Bone marrow (tissue), 2 donors: ENCODE measurements at places on chromosomes 16 and 17.

DNA sequence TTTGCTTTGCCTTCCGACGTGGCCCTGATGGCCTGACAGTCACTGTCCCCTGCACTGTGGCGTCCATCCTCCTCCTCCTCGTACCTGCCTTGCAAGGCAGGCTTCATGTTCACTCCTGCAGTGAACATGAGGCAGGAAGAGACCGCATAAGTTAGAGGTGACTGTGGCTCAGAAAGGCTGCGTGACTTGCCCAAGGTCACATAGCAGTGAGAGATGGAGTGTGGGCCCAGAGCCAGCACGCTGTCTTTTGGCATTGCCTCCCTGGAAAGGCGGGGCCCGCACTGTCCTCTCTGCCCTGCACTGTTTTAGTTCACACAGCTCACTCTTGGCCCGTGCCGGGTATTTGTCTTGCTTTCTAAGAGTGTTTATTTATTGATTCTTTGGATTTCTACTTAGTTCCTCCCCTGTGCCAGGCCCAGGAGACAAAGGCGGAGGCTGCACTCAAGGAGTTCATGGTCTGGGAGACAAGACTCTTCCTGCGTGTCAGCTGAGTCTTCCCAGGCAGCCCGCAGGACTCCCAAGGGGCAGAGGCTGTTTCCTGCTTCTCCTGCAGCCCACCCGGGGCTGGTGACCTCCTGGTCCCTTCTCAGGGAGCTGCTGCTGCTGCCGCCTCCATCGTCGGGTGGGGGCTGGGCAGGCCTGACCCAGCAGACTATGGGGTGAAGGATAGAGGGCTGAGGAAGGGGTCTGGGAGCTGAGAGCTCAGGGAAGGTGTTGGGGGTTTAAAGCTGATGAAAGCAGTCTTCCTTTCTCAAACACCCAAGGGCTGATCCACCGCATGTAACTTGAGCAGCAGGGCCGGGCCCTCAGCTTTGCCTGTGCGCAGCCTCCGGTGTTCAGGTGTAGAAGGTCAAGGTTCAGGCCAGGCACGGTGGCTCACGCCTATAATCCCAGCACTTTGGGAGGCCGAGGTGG, 12.7 kb downstream of the CYGB start:
- DNase-seq, result no peak

- DNase-seq, result no peak
These were observed 1687.5 kb downstream of the TP53TG3F start for GRCh38 chr16:35146723-35147458.

DNA sequence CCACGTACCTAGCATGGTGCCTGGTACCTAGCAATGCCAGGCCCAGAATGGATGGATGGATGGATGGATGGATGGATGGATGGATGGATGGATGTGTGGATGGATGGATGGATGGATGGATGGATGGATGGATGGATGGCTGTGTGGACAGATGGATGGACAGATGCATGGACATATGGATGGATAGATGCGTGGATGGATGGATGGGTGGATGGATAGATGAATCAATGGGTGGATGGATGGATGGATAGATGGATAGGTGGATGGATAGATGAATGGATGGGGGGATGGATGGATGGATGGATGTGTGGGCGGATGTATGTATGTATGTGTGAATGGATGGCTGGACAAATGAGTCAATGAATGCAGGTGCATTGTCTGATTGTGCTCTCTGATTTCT, 12.6 kb downstream of the GPR139 start:
- DNase-seq, result no peak

DNA sequence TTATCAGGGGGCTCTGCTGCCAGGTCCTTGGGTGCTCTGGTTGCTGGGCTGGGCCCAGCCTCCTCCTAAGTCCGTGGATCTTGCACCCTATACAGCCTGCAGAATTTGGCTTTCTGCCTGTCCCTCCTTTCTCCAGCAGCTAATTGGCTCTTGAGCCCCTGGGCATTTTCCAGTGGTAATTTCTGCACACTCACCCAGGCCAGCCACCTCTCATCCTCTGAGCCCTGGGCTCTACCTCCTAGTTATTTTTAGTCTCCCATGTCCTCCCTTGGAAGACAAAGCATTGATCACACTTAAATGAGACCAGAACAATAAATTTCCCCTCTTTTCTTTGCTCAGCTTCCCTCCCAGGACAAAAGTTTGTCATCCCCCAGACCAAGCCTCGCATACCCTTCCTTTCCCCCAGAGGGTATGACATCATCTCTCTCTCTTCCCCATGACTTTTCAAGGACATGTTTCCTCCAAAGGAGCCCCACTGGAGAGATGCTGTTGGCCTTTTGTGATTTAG, 38.1 kb downstream of the C17orf75 start:
- no peak for DNase-seq

GRCh38 chr16:46757339-46758050, 9.4 kb upstream of the MYLK3 start:
- no peak for DNase-seq

DNA sequence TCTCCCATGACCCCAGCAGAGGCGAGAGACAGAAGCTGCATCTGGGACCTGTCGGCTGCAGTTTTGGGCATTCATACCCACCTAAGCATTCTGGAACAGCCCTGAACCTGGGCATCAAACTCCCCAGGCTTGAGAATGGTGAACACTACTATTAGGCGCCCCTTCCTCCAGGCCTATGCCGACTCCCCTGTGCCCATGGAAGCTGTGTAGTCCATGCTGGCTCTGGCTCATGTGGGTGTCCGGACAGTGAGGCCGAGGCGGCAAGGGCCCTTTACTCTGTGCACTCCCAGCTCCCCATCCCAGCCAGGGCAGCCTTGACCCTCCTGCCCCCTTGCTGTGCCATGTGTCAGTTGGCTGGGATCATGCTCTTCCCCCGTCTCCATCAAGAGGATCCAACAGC, 89.0 kb upstream of the TOB1 start:
- DNase-seq, result no peak

GRCh38 chr16:56623637-56624036, 1.9 kb upstream of the MT1E start:
- DNase-seq, result no peak

- DNase-seq, result no peak
These were observed 28.4 kb downstream of the MYH3 start for GRCh38 chr17:10628756-10629155.

- DNase-seq, result peak; percentile 59
These were observed 16.2 kb upstream of the CD300E start for GRCh38 chr17:74639704-74640151.

- no peak for DNase-seq
These were observed 17.6 kb upstream of the WDR45B start for GRCh38 chr17:82665891-82666290.

- DNase-seq, result no peak
These were observed 81.8 kb upstream of the CCL2 start for GRCh38 chr17:34173241-34173640.

GRCh38 chr16:48361012-48361411, 24.2 kb downstream of the SIAH1 start:
- no peak for DNase-seq

DNA sequence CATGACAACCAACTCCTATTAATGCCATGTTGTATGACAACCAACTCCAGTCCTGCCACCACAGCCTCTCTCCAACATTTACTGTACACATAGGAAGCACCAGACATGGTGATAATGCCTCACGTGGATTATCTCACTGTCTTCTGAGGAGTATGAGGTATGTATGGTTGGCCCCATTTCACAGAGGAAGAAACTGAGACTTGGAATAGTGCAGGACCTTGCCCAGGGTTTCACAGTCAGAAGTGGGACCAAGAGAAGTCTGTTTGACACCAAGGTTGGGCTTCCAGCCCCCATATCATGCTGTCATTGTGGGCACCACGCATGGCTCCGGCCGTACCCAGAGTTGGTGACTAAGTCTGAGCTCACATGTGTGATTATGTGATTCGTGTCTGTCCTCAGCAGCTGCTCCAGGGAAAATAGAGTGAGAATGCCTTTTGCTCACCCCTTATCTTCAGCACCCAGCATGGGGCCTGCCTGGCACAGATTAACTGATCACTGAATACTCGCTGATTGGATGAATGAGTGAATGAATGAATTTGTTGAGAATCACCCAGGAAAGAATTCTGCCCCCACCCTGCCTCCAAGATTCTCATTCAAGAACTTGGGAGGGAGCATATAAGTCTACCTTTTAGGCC, 204.1 kb upstream of the NLRP1 start:
- no peak for DNase-seq

DNA sequence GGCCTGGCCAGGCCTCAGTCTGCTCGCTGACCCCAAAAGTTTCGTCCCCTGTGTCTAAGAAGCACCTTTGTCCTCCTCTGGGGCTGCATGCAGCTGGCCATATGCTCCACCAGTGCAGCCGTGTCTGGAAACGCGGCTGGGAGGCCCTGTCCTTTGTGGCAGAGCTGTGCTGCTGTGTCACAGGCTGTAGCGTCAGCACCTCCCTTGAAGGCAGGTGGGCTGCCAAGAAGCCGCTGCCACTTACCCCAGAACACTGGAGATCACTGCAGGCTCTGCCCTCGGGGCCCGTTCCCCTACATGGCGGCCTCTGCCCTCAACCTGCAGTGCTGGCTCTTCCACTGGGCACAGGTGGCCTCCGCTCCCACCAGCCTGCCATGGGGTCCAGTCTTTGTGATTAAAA, 15.7 kb upstream of the MC1R start:
- no peak for DNase-seq

- DNase-seq, result no peak
These were observed 270.6 kb downstream of the FTO start for GRCh38 chr16:53974484-53975080.

DNA sequence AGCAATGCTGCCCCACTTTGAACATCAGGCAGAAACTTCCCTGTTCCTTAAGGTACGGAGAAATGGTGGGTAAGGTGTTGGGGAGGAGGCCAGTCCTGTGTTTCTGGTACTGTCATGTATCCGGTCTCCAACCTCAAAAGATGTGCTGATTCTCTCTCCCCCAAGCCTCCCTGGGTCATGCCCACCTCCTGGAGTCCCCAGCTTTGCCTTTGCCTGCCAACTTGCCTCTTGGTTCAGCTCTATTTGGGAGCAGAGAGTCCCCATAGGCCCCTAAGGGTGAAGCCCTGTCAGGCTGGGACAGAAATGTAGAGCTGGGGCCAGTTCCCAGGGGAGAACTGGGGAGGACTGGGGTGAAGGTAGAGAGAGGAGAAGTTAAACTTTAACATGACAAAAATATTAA, 1.6 kb upstream of the TBX21 start:
- DNase-seq, result no peak

DNA sequence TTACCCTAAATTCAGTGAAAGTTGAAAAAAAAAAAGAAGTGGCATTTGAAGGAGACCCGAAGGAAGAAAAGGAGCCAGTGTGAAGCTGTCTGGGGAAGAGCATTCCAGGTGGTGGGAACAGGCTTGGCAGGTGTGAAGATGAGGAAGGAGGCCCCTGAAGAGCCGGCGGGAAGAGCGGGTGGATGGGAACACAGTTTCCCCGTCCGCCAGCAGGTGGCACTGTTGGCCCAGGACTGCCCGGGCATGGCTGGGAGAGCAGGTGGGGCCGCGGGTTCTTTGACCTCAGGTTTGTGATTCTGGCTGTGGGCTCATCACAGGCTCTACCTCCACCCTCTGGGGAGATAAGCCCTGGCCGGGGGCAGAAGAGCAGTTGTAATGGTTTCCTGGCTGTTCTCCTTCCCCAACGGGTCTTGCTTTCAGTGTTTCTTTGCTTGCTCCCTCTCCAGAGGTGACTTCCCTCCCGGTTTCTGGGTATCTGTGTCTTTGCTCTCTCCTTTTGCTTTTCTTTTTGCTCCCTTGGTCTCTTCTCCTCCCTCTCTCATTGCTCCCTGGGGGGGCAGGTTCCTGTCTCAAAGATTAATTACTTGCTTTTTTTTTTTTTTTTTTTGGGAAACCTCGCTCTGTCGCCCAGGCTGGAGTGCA, 32.3 kb downstream of the RAP1GAP2 start:
- DNase-seq, result peak; percentile 26

DNA sequence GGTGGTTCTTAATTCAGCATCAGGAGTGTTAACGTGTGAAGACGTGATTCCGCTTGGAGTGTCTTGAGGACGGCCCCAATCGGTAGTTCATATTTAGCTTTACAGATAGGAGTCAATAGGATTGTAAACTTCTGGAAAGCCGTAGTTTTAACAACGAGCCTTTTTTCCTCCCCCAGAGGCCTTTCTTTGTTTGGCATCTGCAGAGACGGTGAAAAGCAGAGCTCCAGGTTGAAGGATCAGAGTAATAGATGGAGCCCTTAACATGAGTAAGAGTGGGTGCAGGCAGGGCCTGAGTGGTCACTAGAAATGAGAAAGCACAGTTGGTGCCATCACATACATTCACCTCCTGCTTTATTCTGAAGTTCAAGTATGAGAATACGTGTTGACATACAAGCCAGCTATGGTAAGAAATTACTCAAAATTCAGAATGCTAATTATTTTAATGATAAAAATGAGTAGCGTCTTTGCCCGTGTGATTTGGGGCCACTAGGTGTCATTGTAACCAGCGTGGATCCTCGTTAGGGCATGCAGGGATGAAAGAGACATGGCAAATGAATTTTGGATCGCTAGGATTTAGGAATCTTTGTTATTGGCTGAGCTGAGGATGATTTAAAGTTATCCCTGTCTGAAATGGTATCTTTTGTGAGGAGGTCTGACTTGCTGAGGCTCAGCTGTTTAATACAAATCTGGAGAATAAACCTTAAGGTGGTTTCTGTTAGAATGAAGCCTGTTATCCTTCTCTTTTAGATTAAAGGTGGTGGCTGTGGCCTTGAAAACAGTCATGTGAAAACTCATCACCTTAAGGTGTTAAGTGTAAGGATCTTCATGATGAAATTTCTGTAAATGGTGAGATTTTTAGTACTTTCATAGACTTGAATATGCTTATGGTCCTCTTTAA, 18.6 kb downstream of the PRCD start:
- DNase-seq, result no peak

DNA sequence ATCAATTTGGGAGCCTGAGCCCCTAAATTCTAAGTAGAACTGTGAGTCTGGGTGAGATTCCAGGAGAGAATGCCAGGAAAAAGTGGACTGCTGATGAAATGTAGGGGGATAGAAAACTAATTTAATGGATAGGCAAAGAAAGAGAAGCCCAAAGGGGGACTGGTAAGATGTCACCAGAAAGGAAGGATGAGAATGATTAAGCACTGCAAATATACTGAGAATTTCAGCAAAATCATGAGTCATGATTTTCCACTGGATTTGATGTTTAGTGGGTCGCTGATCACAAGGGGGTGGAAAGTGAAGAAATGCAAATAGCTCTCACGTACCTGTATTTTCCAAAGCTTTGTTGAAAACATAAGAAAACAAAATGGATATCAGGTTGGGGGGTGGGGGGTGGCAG, 201.8 kb downstream of the SLC39A11 start:
- no peak for DNase-seq

- DNase-seq, result no peak
These were observed 2.9 kb upstream of the SYT17 start for GRCh38 chr16:19165101-19165500.

DNA sequence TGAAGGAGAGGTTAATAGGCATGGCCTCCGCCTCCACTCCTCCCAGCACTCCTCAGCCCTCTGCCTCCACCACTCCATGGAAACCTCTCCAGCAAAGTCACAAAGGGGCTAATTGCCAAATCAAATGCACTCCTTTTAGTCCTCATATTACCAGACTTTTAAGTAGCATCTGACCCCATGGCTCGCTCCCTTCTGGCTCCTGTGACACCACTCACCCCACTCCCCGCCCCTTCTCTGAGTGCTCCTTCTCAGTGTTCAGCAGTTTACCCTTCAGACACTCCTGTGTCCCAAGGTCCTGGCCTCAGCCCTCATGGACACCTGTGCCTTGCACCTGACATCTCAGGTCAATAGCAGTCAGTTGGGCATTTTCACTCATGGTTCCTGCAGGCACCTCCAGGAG, 243.5 kb upstream of the CCL2 start:
- no peak for DNase-seq
